ENCODE measurements at places on chromosomes 16 and 17.

DNA sequence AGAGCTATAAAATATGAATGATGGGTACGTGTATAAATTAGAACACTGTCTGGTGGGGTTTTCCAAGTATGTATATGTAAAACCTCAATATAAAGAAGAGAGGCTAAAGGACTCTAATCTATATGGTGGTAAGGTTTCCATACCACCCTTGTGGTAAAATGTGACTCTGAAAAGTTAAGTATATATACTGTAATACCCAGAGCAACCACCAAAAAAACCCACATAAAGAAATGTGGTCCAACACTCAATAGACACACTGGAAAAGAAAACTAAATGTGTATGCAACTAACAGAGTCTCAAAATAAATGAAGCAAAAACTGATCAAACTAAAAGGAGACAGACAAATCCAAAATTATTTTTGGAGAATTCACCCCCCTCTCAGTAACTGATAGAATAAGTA, 72.2 kb downstream of the XPO6 start:
- DNase-seq = no peak

DNA sequence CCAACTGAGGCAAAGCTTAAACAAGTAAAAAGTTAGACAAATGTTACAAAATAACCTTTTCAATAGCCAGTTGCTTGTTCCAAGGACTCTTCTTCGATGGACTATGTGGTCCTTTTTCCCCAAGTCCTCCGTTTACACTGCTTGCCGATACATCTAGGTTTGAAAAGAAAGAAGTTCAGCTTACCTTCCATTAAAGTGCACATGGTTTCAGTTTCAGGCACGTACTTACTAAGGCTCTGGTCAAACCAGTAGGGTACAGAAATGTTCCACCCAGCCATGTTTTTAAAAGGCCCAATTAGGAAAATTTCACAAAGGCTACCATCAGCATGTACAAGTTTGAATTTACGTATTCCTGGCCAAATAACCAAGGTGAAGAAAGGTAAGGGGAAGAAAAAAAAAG, 2.1 kb downstream of the SRSF2 start:
- DNase-seq = peak; percentile 64

DNA sequence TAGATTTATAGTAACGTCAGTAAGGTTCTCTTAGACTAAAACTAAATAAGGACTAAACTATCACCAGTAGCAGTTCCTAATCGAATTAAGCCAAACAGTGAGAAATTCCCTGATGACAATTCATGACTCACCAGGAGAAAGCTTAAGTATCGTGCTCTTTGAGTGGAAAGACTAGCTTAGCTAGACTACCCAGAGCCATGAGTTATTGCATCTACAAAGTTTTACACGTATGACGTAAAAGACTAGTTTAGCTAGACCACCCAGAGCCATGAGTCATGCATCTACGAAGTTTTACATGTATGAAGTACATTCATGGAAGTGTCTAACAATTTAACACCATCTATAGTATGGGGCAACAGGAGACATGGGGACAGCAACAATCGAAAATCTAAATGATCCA, 36.6 kb downstream of the UBE2G1 start:
- DNase-seq = no peak

GRCh38 chr16:6483469-6484033, 849.1 kb upstream of the RBFOX1 start:
- DNase-seq = no peak

DNA sequence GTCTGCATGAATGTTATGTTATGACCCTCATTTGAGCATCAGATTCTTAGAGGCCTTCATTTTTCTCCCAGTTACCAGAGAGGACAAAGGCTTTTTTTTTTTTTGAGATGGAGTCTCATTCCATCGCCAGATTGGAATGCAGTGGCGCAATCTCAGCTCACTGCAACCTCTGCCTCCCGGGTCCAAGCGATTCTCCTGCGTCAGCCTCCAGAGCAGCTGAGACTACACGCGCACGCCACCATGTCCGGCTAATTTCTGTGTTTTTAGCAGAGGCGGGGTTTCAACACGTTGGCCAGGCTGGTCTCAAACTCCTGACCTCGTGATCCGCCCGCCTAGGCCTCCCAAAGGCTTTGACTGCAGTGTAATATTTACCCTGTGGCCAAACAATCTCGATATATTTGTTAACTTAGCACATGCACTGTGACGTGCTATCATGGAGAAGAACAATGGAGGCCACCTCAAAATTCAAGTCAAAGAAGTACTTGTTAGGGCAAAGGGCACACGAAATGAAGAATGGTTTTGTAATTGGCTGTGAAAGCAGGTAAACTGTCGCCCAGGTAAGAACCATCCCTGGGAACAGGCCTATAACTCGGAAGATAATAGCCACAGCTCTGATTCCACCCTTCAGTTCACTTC, 303.4 kb downstream of the SLC39A11 start:
- DNase-seq = no peak

DNA sequence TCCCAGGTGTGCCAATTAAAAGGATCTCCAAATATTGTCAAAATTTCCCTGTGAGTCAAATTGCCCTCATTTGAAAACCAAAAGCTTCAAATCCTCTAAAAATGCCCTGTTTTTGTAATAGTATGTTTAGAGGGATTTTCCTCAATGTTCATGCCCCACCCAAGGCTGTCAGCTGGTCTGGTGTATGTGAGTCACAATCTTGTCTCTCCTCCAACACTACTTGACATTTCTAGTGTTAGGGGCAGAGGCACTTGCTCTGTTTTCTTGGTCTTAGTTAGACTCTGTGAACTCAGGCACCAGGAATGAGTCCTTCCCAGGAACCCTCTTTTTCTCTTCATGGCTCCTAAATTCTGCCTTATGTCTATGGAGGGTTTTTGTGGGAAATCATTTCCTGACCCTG, 634.8 kb downstream of the KCNJ2 start:
- no peak for DNase-seq

GRCh38 chr16:87681981-87682570, 79.8 kb downstream of the JPH3 start:
- peak; percentile 13 for DNase-seq

Data from SW480 (cell line).